Spleen (tissue), 13 donors: ENCODE measurements at places on chromosomes 3 and 15. TPM values are rescaled to one million over a fixed set of nuclear protein-coding genes. Genes with fewer than 3 reads are reported as not detected.

- H3K27me3 ChIP-seq, result no peaks in the 10 kb centered on the region
- H3K27ac ChIP-seq, result no peak overlapping the region
- no peaks in the 10 kb centered on the region for H3K4me1 ChIP-seq
- no peaks in the 10 kb centered on the region for H3K36me3 ChIP-seq
- no peak overlapping the region for H3K4me3 ChIP-seq
These were observed 166.6 kb downstream of the NR1D2 start for GRCh38 chr3:24111711-24112110.

- no peak for DNase-seq
- H3K4me1 ChIP-seq, result peaks cover 14% of the 10 kb centered on the region
- H3K36me3 ChIP-seq, result no peaks in the 10 kb centered on the region
- H3K27ac ChIP-seq, result no peak overlapping the region
These were observed 66.2 kb downstream of the UMPS start for GRCh38 chr3:124796477-124796876.

DNA sequence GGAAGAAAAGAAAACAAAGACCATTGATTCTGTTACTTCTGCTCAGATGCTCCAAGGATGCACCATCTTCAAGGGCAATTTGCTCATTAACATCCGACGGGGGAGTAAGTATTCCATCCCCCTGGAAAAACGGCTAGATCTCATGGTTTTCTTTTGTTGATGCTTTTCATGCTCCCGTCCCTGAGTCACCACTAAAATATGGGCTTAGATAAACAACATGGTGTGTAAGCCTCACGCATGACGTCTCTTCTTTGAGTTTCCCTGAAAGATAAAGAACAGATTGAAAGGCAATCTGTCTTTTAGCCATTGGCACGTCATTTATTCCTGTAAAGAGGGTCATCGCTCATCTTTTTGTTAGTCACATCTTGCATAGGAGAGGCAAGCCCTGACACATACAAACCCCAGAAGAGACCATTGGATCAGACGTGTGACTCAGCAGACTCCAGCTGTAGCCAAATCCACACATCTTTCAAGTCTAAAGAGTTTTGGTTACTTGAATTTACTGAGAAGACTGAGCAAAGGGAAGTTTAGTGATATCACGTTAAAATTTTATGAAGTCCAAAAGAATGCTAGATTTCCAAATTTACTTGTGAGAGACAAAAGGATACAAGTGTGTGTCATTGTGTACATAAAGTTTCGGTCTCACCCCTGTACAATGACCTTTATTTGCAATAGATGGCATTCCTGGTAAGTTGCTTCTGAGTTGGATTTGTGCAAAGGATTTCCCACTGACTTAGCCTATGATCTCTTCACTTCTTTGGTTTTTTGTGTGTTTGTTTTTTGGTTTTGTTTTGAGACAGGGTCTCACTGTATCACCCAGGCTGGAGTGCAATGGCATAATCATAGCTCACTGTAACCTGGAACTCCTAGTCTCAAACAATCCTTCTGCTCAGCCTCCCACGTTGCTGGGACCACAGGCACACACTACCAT is 110.5 kb downstream of the PGPEP1L start:
- no peaks in the 10 kb centered on the region for H3K27me3 ChIP-seq
- no peak for DNase-seq
- no peak overlapping the region for H3K4me3 ChIP-seq

Gene HGD
- total RNA-seq, result 0.17 TPM
